ENCODE measurements at places on chromosomes 3 and 15.

GRCh38 chr3:100765437-100765975 is 56.2 kb downstream of the TFG start:
- DNase-seq, result no peak

DNA sequence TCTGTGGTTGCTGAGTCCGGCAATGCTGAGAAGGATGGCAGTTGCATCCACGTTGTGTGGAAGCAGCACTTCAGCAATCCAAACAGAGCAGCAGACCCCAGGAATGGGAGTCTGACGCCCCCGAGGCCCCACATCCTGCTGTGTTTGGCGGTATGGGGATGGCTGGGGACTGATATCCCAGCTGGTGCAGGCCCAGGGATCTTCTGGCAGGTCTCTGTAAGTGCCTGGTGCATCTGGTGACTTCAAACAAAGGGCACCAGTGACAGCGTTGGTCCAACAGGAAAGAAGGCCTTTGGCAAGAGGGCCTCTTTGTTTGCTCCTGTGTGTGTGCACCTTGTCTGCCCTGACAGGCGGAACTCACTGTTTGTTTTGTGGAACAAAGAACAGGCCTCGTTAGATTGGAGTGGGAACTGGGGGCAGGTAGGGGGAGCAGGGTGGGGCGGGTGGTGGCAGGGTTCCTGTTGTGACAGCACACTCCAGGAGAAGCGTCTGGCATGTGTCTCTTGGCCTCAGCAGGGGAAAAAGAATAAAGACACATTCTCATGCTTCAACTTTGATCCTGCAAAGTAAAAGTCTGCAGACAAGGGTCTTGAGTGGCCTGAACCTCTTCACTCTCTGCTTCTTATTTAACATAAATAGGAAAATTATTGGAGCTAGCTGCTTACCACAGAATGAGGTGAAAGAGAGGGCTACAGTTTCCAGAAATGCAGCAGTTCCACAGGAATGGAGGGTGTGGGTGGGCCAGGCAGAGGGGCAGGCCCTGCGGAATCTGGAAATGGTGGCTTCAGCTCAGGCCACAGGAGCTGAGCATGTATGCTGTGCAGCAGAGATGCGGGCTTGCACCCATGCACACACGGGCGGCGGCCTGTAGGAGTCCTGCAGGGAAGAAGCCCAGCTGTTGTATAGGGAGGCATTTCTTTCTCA is 94.5 kb upstream of the MYZAP start:
- no peak for DNase-seq

GRCh38 chr15:57160823-57161560 is 215.3 kb upstream of the CGNL1 start:
- DNase-seq, result no peak

- DNase-seq, result no peak
Observed at GRCh38 chr3:25801786-25802185, 11.9 kb downstream of the OXSM start.

GRCh38 chr3:18853269-18853668 is 295.0 kb upstream of the KCNH8 start:
- DNase-seq, result no peak

GRCh38 chr3:134189849-134190248 is 60.8 kb downstream of the RYK start:
- DNase-seq, result no peak

GRCh38 chr3:4575381-4575780 is 82.2 kb downstream of the ITPR1 start:
- DNase-seq, result no peak

- DNase-seq, result no peak
Observed at GRCh38 chr3:117903226-117903625, 1131.4 kb downstream of the IGSF11 start.

GRCh38 chr3:130558366-130558765 is 41.4 kb downstream of the COL6A6 start:
- DNase-seq, result no peak

DNA sequence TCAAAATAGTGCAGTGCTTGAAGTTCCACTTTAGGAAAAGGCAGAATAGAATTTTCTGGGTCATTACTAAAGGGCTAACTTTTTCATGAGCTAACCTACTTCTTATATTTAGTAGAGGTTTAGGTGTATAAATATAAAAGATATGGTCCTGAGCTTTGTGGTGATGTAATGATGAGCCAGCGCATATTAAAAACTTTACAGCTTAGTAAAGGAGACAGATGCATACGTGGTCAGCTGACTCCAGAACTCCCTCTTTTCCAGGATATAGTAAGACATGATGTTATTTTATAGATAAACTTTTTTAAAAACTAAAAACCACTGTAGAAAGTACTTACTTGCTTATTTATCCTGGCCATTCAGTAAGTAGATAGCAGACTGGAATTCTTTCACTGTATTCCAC is 895.0 kb downstream of the CADM2 start:
- no peak for DNase-seq
